ENCODE measurements at places on chromosomes 5 and 9.

DNA sequence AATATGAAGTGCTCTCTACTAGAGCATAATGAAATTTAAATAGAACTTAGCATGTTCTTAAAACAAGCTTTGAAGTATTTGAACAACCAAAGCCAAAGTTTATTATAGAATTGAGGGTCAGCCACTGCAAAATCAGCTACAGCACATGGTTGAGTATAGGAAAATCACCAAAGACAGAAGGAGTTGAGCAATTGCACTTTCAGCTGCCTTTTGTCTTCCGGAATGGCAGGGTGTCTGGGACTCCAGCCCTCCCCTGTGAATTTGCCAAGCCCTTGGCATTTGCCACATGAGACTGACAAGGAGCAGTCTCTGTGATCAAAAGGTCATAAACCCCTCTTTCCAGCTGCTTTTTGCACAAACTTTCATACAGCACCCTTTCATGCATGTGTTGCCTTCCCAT, 8.5 kb upstream of the LURAP1L start:
- no peak for DNase-seq

- DNase-seq = no peak
Measured at GRCh38 chr5:15010936-15011335, 139.4 kb upstream of the ANKH start.

GRCh38 chr9:7144265-7145046, 386.7 kb downstream of the KDM4C start:
- no peak for DNase-seq

DNA sequence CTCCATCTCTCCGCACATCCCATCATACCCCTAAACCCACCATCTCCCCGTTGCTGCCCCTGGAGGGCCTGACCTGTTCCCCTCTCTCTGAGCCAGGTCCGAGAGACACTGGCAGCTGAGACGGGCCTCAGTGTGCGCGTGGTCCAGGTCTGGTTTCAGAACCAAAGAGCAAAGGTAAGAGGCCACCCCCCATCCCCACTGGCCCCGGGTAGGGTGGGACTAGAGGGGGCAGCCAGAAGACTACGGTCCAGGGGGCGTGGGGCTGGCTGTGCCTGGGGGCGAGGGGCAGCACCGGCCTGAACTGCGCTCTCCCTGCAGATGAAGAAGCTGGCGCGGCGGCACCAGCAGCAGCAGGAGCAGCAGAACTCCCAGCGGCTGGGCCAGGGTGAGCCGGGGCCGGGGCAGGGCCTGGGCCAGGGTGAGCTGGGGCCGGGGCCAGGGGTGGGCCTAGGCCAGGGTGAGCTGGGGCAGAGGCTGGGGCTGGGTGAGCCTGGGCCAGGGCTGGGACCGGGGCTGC, 79.8 kb downstream of the LMX1B start:
- no peak for DNase-seq

DNA sequence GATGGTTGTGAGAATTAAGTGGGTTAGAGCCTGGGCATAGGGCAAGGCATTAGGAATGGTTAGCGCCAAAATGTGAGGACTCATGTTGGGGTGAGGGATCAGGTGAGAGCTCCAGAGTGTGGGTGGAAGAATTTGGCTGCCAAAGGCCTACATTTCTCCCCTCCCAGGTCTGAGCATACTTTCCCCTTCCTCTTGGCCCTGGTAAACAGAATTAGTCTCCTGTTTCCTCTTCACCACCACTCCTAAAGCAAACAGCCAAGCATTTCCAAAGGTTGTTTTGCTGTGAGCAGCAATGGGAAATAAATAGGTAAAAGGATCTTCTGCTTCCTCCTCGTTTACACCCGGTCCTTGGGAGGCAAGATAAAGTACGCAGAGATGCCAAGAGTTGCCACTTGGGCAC, 132.5 kb downstream of the ZSWIM6 start:
- DNase-seq = no peak

GRCh38 chr5:178356431-178356872, 123.8 kb upstream of the PHYKPL start:
- DNase-seq = no peak

All from nucleus accumbens (tissue), 56 donors.